Peyer's patch (tissue), 4 donors: ENCODE measurements at places on chromosomes 2 and 18. TPM values are rescaled to one million over a fixed set of nuclear protein-coding genes. Genes with fewer than 3 reads are reported as not detected.
A peak's percentile ranks its signal among the peaks of the same experiment; 100 is the strongest.

DNA sequence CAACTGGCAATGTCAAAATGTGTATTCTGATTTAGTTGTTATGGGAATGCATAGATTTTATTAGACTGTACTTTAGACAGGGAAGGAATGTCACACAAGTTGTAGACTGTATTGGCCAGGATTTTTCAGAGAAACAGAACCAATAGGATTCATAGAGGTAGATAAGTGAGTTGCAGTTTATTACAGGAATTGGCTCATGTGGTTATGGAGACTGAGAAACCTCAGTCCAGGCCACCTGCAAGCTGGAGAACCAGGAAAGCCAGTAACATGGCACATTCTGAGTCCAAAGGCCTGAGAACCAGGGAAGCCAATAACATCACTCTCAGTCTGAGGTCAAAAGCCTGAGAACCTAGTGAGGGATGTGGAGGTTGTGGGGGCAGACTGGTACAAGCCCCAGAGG, 1.8 kb upstream of the GALNT5 start:
- DNase-seq, result no peak
- H3K4me1 ChIP-seq, result no peaks in the 10 kb centered on the region
- no peak overlapping the region for H3K4me3 ChIP-seq
- no peaks in the 10 kb centered on the region for H3K36me3 ChIP-seq

- no peak for DNase-seq
- no peak overlapping the region for H3K27ac ChIP-seq
- H3K4me1 ChIP-seq, result no peaks in the 10 kb centered on the region
- peaks cover 9% of the 10 kb centered on the region for H3K27me3 ChIP-seq
Measured at GRCh38 chr2:68645523-68645922, 2.1 kb downstream of the PROKR1 start.

The PUS10 gene
- 33.5 TPM for total RNA-seq

The TMEM17 gene
- total RNA-seq, result 0.67 TPM

The ZSWIM2 gene
- not detected for total RNA-seq

The REG1B gene
- total RNA-seq, result 70.8 TPM

The RIT2 gene
- total RNA-seq, result not detected

GRCh38 chr18:40937386-40937785, 1017.6 kb upstream of the PIK3C3 start:
- H3K36me3 ChIP-seq, result no peaks in the 10 kb centered on the region
- H3K4me1 ChIP-seq, result no peaks in the 10 kb centered on the region
- DNase-seq, result no peak
- no peaks in the 10 kb centered on the region for H3K27me3 ChIP-seq
- H3K4me3 ChIP-seq, result no peak overlapping the region

The ORC2 gene
- 23.8 TPM for total RNA-seq

- no peak overlapping the region for H3K27ac ChIP-seq
- no peaks in the 10 kb centered on the region for H3K4me1 ChIP-seq
- H3K4me3 ChIP-seq, result no peak overlapping the region
Measured at GRCh38 chr18:79612291-79613108, 67.1 kb upstream of the CTDP1 start.

The FAM124B gene
- total RNA-seq, result not detected

DNA sequence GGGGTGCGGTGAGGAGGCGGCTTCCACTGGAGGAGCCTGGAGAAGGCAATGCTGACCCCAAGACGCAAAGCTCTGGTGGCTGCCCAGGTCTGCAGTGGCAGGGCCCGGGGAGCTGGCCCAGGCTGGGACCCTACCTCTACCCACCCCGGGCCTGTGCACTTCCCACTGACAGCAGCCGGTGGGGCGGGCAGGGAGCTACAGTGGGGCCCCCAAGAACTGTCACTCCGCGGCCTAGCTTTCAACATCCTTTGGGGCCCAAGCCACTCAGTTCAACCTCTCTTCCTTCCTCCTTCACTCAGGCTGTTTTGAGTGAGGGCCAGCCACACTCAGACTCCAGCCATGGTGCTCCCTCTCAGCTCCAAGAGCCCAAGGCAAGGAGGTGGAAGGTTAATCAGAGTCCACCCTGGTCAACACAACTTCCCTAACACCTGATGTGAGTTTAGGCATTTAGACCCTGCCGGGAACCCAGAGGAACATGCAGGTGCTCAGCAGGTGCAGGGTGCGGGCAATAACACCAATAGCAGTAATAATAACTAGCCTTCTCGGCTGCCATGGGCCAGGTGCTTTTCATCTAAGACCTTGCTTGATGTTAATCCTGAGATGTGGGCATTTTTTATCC, 93.6 kb downstream of the ZFP36L2 start:
- H3K4me1 ChIP-seq, result peaks cover 34% of the 10 kb centered on the region
- no peaks in the 10 kb centered on the region for H3K36me3 ChIP-seq
- no peak overlapping the region for H3K4me3 ChIP-seq
- no peaks in the 10 kb centered on the region for H3K27me3 ChIP-seq
- H3K27ac ChIP-seq, result peak overlapping the region; percentile 90
